ENCODE measurements at places on chromosomes 6 and 20.

DNA sequence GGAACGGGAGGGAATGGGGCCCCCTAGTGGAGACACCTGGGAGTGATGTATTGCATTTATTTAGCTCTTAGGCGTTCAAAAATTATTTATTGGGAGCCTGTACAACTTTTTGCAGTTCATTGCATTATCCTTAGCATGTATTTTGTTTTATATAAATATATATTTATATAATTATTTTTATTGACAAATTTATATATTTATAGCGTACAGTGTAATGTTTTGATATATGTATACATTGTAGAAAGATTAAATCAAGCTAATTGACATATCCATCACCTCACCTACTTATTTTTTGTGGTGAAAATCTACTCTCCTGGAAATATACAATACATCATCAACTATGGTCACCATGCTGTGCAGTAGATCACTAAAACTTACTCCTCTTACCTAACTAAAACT is 975 bp downstream of the SIRT5 start:
- DNase-seq = no peak

DNA sequence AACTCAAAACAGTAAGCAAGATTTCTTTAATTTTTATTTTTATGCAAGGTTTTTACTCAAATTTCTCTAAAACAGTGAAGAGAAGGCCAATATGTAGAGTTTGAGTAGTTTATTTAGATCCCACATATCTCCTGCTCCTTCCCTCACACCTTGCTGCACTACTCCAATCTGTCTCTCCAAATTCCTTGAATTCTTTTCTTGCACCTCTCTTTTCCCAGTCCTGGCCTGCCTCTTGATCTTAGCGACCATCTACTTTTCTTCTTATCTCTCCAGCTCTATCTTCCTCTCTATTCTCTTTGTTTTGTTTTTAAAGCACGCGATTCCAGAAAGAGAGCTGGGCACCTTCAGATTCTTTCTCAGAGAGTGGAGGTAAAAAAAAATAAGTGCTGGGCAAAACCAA is 86.7 kb upstream of the KCNQ5 start:
- no peak for DNase-seq

DNA sequence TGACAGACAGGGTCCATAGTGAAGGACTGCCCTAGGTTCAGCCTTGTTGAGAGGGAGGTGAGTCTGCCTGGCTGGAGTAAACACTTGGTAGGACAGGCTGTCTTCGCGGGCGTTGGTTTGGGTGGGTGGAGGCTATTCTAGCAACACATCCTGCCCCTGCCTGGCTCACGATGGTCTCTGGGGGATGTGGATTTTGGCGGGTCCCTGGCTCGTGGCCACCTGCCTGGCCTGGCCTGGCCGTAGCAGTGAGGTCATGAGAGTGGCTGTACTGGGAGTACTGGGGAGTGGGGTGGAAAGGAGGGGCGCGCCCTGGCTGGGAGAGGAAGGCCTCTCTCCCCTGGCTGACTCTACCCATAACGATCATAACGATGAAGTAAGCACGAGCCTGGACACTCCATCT is 30.2 kb upstream of the MRPS18A start:
- DNase-seq = no peak

GRCh38 chr6:38476888-38477287 is 162.8 kb downstream of the BTBD9 start:
- no peak for DNase-seq

GRCh38 chr6:11194356-11195218 is 37.9 kb downstream of the NEDD9 start:
- no peak for DNase-seq

DNA sequence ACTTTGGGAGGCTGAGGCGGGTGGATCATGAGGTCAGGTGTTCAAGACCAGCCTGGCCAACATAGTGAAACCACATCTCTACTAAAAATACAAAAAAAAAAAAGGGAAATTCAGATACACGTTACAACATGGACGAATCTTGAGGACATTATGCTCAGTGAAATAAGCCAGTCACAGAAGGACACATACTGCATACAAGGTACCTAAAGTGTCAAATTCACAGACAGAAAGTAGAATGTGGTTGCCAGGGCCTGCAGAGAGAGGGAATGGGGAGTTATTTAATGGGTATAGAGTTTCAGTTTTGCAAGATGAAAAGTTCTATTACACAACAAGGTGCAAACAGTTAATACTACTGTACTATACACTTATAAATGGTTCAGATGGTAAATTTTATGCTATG is 75.1 kb downstream of the SNX5 start:
- no peak for DNase-seq

DNA sequence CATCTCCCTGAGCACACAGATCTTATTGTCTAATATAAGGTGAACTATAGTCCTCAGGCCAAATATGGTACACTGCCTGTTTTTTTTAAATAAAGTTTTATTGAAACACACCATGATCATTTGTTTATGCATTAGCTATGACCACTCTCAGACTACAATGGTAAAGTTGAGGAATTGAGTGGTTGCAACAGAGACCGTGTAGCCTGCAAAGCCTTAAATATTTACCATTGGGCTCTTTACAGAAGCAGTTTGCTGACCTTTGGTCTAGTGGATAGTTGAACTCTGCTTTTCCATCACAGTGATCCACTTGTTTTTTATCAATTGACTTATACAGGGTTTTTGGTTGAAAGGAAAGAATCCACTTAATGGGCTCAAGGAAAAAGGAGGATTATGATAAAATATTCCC is 27.3 kb upstream of the METTL24 start:
- DNase-seq = no peak

DNA sequence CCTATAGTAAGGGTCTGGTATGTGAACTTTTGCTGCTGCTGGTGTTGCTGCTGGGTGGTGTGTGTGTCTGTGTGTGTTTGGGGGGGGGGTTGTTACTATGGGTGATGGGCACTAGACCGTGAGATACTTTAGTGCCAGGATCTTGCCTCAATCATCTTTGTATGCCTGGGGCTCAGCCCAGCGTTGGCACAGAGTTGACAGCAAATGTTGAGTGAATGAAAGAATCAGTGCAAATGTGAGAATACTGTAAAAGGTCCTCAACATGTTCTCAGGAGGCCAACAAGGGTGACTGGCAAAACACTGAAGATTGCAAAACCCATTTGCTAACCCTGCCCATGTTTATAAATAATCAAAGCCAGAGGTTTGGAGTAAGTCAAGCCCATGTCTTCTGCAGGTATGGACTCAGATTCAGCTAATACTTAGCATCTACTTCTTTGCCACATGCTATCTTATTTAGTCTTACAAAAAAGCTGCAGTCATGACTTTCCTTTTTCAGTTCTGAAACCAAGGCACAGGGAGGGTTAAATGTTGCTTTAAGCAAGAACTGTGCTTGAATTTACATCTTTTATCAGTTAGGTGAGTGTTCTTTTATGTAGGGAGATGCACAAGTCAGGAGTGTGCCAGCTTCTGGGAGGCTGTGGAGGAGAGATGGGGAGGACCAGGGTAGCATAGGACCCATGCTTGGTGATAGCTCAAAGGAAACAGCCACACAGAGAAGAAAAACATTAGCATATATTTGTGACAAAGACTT is 125.3 kb upstream of the SPACA1 start:
- DNase-seq = no peak

- DNase-seq = peak; percentile 20
These were observed 79.4 kb upstream of the NRN1 start for GRCh38 chr6:6085928-6086668.

GRCh38 chr20:14691994-14692393 is 354.6 kb upstream of the FLRT3 start:
- DNase-seq = no peak

DNA sequence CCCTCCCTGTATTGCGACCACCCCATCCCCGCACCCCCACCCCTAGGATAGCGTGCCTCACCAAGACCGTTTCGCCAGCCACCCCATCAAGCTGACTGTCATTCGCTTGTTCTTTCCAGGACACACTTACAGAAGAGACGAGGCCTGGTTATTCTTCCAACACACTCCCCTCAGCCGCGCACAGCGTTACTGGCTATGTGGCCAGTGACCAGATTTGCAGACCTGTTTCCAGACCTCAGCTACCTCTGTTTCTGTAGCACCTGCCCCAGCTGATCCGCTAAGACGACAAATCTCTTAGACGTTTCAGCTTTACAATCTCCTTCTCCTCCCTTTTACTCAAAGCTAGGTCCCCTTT is 26.1 kb downstream of the HLA-F start:
- DNase-seq = peak; percentile 14

DNA sequence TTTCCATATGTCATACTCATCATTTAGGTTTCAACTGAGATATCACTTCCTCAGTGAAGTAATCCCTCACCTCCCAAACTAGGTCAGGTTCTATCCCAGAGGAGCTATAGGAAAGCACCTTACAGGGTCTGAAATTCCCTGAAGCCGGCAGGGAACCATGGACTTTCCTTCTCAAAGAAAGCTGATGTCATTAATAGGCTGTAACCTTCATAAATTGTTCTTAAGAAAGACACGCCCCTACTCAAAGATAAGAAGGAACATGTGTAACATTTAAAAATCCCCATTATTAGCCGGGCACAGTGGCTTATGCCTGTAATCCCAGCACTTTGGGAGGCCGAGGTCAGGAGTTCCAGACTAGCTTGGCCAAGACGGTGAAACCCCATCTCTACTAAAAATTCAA is 50.0 kb upstream of the RNGTT start:
- DNase-seq = no peak

GRCh38 chr20:11544029-11544678 is 373.5 kb upstream of the BTBD3 start:
- DNase-seq = peak; percentile 90

DNA sequence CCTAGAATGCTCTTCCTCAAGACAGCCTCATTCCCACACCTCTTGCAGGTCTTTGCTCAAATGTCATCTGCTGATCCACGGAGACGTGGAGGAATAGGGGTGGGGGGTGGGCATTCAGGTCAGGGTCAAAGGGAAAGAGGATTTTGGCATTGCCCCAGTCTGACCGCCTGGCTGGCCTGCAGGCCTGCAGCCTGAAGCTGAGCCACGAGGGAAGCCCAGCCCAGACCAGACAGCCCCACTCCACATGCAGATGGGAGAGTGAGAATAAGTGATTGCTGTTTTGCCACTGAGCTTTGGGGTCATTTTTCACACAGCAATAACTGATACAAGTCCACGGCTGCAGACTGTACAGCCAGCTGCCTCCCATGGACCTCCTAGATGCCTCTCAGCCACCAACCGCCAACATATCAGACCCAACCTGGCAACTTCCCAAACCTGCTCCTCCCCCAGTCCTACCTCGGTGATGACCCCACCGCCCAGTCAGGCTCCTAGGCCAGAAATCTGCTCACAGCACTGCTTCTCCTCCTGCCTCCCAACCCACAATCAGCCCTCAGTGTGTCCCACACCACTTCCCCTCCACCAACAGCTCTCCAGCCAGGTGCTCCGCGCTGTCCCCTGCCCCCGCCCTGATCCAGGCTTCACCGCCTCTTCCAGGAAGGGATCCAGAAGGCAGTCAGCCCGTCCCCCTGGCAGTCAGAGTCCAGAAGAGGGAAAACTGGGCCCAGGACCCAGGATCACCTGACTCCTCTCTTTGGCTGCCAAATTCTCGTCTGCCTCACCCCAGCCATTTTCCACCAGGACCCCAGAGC is 14.0 kb downstream of the KIAA1755 start:
- DNase-seq = peak; percentile 25

DNA sequence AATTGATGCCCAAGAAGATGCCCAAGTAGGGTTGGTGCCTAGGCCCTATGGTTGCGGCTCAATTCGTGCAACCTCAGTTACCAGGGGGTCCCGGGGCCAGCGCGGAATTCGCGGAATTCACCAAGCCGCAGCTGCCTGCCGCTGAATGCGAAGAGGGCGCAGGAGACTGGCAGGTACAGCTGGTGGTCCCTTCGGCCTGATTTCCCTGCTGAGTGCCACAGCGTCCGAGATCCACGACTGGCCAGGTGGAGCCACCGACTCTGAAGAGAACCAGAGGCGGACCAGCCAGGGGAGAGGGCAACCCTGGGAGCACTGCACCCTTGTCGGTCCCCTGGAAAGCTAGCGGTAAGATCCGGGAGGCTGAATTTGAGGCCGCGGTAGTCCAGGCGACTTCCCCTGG is 6.8 kb upstream of the TFAP2D start:
- no peak for DNase-seq

DNA sequence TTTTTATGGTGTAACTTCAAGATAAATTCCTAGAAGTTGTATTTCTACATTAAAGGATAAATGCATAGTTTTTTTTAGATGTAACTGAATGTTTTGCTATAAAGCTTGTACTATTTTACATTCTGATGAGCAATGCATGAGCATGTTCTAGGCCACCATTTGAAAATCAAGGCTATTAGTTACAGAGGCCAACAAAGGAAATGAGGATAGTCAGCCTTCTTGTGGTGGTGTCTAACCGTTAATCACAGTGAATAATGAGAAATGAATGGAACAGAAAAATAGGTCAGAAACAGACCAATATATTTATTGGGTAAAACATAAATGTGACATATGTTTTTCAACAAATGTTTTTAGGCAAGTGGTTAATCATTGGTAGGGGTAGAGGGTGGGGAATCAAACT is 37.6 kb upstream of the L3MBTL3 start:
- no peak for DNase-seq

DNA sequence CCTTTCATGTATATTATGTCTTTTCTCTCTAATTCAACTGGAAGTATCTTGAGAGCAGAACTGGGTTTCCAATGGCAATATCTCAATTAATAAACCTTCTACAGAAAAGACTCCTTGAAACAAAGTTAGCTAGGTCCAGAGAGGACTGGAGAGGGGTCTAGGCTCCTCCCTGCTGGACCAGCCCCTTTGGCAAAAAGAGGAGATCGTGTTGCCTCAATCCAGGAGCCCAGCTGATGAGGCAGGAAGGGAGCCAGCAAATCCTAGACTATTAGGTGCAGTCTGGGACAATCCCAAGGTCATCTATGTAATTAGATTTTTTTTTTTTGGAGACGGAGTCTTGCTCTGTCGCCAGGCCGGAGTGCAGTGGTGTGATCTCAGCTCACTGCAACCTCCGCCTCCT is 21.9 kb downstream of the BCL2L1 start:
- no peak for DNase-seq

- peak; percentile 80 for DNase-seq
These were observed 218.5 kb downstream of the LY86 start for GRCh38 chr6:6806844-6807518.

- no peak for DNase-seq
These were observed 14.1 kb downstream of the FAM210B start for GRCh38 chr20:56372850-56373249.

GRCh38 chr6:21992178-21992967 is 304.5 kb downstream of the PRL start:
- DNase-seq = no peak

GRCh38 chr6:68139130-68139529 is 496.0 kb upstream of the ADGRB3 start:
- no peak for DNase-seq

DNA sequence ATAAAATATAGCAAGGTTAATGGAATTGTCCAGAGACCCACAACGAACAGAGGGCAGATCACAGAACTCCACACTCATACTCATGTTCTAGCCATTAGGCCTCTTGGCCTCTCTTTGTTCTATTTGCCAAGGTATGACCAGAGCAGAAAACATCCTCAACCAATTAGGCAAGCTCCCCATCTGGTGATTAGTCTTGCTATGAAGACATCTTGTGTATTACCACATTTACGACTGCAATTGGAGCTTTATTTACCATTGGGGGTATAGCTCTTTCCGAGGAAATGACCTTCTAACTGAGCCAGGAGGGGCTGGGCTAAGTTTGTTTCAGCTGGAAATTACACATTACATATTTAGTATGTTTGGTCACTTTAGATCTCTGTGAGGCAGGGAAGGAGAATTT is 593.9 kb downstream of the CD109 start:
- DNase-seq = no peak

All from pons (tissue), 1 donor.